ENCODE measurements at places on chromosomes 3 and 15.
A peak's percentile ranks its signal among the peaks of the same experiment; 100 is the strongest.

- DNase-seq: peak; percentile 24
- H3K4me1 ChIP-seq: peaks cover 12% of the 10 kb centered on the region
- no peak overlapping the region for H3K4me3 ChIP-seq
- H3K27me3 ChIP-seq: no peaks in the 10 kb centered on the region
- H3K27ac ChIP-seq: no peak overlapping the region
These were observed 62.9 kb upstream of the ZBTB38 start for GRCh38 chr3:141305436-141305835.

DNA sequence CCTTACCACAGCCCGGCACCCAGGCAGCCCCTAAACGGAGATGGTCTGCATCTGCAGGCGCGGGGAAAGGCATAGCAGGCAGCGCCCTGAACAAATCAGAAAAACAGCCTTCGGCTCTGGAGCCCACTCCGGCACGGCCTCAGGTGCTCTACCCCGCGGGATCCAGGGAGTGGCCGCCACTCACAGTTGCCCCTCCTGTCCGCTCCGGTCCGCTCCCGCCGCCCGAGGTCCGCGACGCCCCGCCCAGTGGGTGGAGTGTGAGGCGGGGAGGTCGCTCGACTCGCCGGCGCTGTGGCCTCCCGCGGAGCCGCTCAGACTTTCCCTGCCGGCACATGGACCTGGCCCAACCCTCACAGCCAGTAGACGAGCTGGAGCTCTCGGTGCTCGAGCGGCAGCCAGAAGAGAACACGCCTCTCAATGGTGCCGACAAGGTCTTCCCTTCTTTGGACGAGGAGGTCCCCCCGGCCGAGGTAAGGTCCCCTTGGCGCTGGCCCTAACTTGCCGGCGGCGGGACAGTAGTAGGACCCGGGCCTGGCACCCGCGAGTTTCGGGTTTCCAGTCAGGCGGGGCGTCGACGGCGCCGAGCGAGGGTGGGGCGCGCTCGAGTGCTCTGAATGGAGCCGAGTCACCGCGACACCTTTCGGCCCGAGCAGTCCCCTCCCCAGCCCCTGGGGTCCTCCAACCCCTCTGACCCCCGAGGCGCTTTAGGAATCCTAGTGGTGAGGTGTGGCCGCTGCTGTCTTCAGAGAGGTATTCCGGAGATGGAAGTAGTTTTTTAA is at the start of gene C3orf52:
C3orf52 (plus strand) TSS at position 314 of the 779 bp plus-strand sequence; CDS start at position 333, 19 bp downstream.
- H3K4me3 ChIP-seq: peak within 1 kb of the TSS; percentile 11
- no peaks in the 10 kb centered on the region for H3K27me3 ChIP-seq
- H3K27ac ChIP-seq: no peak within 1 kb of the TSS
- H3K36me3 ChIP-seq: no peaks in the 10 kb centered on the region

DNA sequence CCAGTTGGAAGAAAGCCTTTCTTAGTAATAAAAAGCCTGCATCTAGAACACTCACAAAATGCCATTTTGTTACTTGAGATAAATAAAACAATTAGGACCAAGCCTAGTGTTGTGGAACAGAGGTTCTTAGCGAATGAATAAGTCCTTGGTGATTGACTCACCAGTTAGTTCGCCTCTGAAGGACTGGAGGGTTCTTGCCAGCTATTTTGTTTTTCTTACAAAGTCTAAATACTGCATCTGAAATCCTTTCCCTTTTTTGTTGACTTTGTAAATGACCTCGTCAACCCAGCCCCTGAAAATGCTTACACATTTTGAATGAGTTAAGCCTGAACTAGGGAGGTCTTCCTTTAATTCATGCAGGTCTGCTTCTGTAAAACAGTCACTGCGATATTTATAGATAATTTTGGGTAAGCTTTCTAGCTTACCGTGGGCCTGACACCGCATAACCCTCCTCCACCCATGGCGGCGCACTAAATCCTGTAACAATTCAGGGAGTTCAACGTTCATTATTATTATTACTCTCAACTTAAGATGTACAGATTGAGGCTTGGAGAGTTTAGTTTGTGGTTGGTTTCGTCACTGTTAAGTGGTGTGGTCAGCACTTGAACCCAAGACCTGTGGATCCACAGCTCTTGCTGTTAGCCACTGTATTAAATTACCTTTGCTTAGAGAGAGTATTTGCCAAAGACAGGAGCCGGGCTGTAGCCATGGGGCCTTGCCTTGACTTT is 45.0 kb upstream of the SACM1L start:
- 0 out of 3 replicates have a peak, but pooled peaks cover 5% of the 10 kb centered on the region for H3K36me3 ChIP-seq
- peak overlapping the region; percentile 50 for H3K27ac ChIP-seq
- DNase-seq: peak; percentile 27
- H3K4me3 ChIP-seq: no peak overlapping the region
- peaks cover 92% of the 10 kb centered on the region for H3K4me1 ChIP-seq

DNA sequence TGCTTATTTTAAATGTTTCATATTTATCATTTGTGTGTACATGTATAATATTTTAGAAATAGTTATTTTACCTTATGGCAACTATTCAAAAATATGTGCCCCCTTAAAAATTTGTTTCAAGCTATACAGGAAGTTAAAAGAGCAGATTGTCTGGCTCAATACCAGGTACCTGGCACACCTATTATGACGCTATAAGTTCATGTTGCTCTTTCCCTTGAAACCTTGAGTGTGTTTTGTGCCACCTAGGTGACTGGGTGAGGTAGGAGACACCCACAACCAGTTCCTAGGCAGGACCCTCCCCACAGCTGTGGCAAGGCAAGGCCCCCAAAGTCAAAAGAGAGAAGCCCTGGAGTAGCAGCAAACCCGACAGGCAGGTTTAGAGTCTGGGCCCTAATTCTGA is 20.6 kb upstream of the NEO1 start:
- H3K27ac ChIP-seq: no peak overlapping the region
- no peaks in the 10 kb centered on the region for H3K36me3 ChIP-seq
- H3K4me1 ChIP-seq: no peaks in the 10 kb centered on the region
- no peak for DNase-seq
- no peak overlapping the region for H3K4me3 ChIP-seq

DNA sequence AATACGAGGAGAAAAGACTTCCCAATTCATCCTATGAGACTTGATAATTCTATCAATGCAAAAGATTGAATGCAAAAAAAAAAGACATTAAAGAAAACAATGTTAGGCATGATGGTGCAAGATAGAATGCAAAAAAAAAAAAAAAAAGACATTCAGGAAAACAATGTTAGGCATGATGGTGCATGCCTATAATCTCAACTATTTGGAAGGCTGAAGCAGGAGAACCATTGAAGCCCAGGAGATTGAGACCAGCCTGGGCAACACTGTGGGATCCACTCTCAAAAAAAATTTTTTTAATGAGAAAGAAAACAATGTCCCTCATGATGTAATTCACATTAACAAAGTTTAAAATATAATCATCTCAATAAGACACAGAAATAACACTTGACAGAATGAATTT is 75.9 kb downstream of the MYO9A start:
- no peak overlapping the region for H3K4me3 ChIP-seq
- no peak overlapping the region for H3K27ac ChIP-seq
- no peaks in the 10 kb centered on the region for H3K4me1 ChIP-seq
- no peaks in the 10 kb centered on the region for H3K27me3 ChIP-seq
- DNase-seq: no peak
- H3K36me3 ChIP-seq: peaks cover 5% of the 10 kb centered on the region

DNA sequence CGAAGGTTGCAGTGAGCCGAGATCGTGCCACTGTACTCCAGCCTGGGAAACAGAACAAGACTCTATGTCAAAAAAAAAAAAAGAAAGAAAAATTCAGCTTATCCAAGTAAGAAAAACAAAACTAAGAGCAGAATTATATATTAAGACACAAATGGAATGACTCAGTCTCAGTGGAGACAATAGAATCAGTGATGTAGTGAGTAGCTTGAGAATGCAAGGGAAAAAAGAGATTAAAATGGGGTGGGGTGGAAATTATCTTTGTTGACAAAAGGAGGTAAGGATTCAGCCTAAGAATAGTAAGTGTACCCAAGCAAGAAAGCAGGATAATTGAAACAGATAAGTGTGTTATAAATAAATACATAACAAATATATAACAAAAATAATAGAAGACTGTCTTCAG is 70.7 kb downstream of the BLM start:
- no peak overlapping the region for H3K27ac ChIP-seq
- no peaks in the 10 kb centered on the region for H3K27me3 ChIP-seq
- no peak for DNase-seq
- H3K36me3 ChIP-seq: no peaks in the 10 kb centered on the region
- peaks cover 9% of the 10 kb centered on the region for H3K4me1 ChIP-seq
- H3K4me3 ChIP-seq: no peak overlapping the region

- no peaks in the 10 kb centered on the region for H3K36me3 ChIP-seq
- no peak overlapping the region for H3K4me3 ChIP-seq
- H3K4me1 ChIP-seq: peaks cover 23% of the 10 kb centered on the region
- H3K27ac ChIP-seq: no peak overlapping the region
- DNase-seq: no peak
- no peaks in the 10 kb centered on the region for H3K27me3 ChIP-seq
These were observed 2.9 kb downstream of the IFT57 start for GRCh38 chr3:108219336-108219735.
